ENCODE measurements at places on chromosomes 7 and 10. TPM values are rescaled to one million over a fixed set of nuclear protein-coding genes. Genes with fewer than 3 reads are reported as not detected.

Gene SLC16A12
- total RNA-seq, result 2.0 TPM

Gene PCBD1
- 33.3 TPM for total RNA-seq

Gene ACTL6B
- not detected for total RNA-seq

- H3K27me3 ChIP-seq, result no peaks in the 10 kb centered on the region
- H3K4me3 ChIP-seq, result no peak overlapping the region
- DNase-seq, result no peak
- peaks cover 22% of the 10 kb centered on the region for H3K4me1 ChIP-seq
- no peaks in the 10 kb centered on the region for H3K36me3 ChIP-seq
- H3K27ac ChIP-seq, result no peak overlapping the region
Measured at GRCh38 chr10:102652170-102652916, 8.1 kb downstream of the TRIM8 start.

DNA sequence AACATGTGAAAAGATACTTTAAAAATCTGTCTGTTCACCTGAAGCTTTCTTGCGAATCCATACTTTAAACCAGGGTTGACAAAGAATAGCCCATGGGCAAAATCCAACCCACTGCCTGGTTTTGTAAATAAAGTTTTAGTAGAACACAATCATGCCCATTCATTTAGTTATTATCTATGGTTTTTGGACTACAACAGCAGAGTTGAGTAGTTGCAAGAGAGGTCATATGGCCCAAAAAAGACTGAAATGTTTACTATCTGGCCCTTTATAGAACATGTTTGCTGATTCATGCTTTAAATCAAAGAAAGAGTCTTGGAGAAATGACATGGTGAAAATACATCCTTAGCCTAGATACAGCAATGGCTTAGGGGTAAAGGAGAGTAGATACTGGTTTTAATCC lies 356.2 kb downstream of the RNLS start:
- H3K27ac ChIP-seq, result no peak overlapping the region
- no peak for DNase-seq
- H3K4me1 ChIP-seq, result no peaks in the 10 kb centered on the region
- no peaks in the 10 kb centered on the region for H3K27me3 ChIP-seq

GRCh38 chr10:48520184-48520506 lies 84.7 kb downstream of the ARHGAP22 start:
- DNase-seq, result no peak
- peaks cover 3% of the 10 kb centered on the region for H3K27me3 ChIP-seq
- H3K36me3 ChIP-seq, result no peaks in the 10 kb centered on the region
- no peak overlapping the region for H3K4me3 ChIP-seq
- H3K27ac ChIP-seq, result no peak overlapping the region

- H3K27me3 ChIP-seq, result no peaks in the 10 kb centered on the region
- H3K4me3 ChIP-seq, result no peak overlapping the region
- H3K4me1 ChIP-seq, result no peaks in the 10 kb centered on the region
Measured at GRCh38 chr7:162632-163297, 29.6 kb upstream of the FAM20C start.

DNA sequence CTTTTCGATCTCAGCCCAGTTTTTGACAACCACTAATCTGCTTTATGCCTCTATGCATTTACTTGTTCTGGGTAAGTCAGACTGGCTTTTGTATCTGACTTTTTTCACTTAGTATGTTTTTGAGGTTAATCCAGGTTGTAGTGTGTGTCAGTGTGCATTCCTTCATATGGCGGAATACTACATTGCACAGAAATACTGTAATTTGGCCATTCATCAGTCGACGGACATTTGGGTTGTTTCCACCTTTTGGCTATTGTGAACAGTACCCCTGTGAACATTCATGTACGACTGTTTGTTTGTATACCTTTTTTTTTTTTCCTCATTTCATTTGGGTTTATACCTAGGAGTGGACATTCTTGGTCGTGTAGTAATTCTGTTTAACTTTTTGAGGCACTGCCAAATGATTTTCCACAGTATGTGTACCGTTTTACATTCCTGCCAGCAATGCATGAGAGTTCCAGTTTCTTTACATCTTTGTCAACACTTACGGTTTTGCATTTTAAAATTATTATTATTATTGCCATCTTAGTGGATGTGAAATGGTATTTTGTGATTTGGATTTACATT lies 57.4 kb downstream of the MKLN1 start:
- H3K27ac ChIP-seq, result no peak overlapping the region
- H3K4me1 ChIP-seq, result peaks cover 20% of the 10 kb centered on the region
- no peaks in the 10 kb centered on the region for H3K36me3 ChIP-seq
- H3K27me3 ChIP-seq, result no peaks in the 10 kb centered on the region
- DNase-seq, result no peak

DNA sequence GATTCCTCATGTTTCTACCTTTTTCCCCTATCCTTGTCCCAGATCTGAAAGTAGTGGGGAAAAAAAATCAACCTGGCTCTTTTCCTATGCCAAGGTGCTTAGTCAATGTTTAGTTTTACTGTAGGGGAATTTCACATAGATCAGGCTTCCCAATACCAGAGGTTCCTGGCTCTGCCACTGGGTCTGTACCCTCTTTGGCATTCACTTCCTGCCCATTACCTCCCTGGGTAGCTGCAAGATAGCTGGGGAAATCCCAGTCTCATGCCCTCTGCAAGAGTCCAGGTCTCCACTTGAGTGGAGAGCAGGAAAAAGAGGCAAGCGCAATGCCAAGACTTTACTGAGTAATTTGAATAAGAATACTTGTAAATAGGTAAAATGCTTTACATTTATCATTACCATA lies 3.5 kb upstream of the BPGM start:
- no peak overlapping the region for H3K4me3 ChIP-seq
- DNase-seq, result no peak
- H3K27me3 ChIP-seq, result no peaks in the 10 kb centered on the region
- H3K4me1 ChIP-seq, result no peaks in the 10 kb centered on the region
- H3K36me3 ChIP-seq, result no peaks in the 10 kb centered on the region
